Activated naive CD4-positive, alpha-beta T cell treated with anti-CD3 and anti-CD28 coated beads, Interleukin-2, amount 50 U/mL, for 72 hours (primary cell): ENCODE measurements at places on chromosomes 16 and 17.

- DNase-seq: no peak
Observed at GRCh38 chr17:44863061-44863918, 15.6 kb downstream of the HIGD1B start.

DNA sequence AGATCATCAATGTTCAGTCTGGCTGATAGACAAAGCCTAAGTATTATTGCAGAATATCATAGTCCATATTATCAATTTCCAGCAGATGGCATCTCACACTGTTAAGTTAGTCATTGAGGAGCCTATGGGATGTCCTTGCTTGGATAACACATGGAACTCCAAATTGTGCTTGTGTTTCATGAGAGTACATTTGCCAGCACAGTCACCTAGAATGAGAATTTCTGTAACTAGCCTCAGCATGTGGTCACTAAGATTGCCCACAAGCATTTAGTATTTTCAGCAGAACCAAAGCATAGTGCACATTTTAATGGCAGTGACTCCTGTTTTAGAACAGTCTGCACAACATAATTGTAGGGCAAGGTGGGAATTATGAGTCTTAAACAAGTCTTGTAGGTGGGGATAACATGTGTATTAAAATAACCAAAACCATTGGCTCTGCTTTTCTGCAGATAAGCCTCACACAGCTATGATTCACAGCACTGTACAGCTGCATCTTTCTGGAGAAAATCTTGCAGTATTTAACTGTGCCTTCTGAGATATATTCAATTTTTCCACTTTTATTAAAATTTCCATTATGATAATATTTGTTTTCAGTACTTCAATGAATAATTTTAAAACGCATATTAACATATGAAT lies 882.8 kb upstream of the SOX9 start:
- no peak for DNase-seq

DNA sequence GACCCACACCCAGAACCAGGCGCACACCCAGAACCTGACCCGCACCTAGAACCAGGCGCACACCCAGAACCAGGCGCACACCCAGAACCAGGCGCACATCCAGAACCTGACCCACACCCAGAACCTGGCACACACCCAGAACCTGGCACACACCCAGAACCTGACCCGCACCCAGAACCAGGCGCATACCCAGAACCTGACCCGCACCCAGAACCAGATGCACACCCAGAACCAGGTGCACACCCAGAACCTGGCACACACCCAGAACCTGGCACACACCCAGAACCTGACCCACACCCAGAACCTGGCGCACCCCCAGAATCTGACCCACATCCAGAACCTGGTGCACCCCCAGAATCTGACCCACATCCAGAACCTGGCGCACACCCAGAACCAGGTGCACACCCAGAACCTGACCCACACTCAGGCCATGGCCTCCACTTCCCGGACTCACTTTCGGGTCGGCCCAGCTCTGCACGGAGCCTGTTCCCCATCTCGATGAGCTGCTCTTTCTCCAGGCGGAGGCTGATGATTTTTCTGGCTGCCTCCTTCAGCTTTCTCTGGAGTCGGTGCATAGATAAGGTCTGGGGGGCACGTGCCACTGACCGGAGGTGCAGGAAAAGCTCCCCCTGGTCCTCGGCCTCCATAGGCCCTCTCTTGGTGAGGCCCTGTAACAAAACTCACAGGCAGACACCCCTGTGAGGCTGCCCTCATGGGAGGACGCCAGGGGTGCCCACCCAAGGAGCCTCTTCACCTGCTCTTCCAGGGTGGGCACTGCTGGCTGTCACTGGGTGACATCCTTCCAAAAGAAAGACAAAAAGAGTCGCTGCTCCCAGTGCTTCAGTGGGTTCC lies 53.3 kb upstream of the FASN start:
- no peak for DNase-seq

DNA sequence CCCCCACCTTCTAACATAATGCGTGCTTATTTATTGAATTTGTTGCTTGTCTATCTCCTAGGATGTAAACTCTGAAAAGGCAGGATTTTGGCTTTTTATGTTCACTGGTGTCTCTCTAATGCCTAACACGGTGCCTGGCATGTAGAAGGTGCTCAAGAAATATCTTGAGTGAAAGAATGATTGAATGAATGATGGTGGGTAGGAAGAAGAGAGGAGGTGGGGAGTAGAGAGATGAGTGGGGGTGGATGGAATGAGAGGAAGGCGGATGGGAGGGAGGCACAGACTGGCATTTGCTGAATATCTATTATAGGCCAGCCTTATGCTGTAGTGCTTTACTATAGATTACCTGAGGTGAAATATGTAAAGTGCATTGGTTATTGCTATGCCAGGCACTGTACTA lies 2.3 kb downstream of the PRSS36 start:
- DNase-seq: no peak
